Adrenal gland (tissue), 19 donors: ENCODE measurements at places on chromosomes 6 and 20. TPM values are rescaled to one million over a fixed set of nuclear protein-coding genes. Genes with fewer than 3 reads are reported as not detected.

- H3K4me1 ChIP-seq = no peaks in the 10 kb centered on the region
- H3K27ac ChIP-seq = no peak overlapping the region
- no peak overlapping the region for H3K4me3 ChIP-seq
- H3K27me3 ChIP-seq = no peaks in the 10 kb centered on the region
- H3K36me3 ChIP-seq = peaks cover 51% of the 10 kb centered on the region
- DNase-seq = no peak
Observed at GRCh38 chr20:62277253-62277652, 25.5 kb upstream of the ADRM1 start.

DNA sequence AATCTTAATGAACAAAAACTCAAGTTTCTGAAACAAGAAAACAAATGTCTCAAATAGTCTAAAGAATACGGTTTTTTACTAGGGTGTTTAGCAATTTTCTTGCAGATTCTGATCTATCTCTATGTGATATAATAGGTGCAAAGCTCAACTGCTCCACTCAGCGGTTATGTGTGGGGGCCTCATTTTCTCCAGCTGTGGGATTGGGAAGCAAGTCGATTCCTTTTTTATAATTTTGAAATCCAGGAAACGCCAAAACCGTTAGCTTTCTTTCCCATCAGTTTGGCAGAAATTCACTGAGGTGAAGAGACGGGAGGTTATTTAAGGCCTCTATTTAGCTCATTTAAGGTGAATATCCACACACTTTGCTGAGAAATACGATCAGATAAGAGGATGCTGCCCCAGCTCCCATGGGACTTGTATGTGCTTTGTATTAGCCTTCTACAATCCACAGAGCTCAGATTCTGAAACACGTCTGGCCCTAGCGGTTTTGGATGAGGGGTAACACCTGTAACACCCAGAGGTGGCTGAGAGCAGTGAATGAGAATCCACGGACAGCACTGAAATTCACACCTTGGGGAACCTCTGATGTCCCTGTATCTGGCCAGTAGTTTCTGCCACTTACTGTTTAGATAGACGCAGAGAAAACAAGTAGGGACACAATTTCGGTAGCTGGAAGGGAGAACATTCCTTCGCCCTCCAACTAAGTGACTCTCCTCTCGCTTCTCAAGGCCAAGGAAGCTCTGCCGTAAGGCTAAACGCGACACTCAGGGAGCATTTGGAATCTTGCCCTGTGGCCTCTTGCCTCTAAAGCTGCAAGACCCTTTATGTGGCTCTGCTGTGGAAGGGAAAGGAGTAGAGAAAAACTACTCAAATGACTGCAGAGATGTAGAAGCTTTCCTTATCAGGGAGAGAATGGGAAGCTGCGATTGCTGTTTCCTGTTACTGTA lies 6.5 kb upstream of the BCAS4 start:
- DNase-seq = peak; percentile 64
- peaks cover 3% of the 10 kb centered on the region for H3K4me1 ChIP-seq
- no peaks in the 10 kb centered on the region for H3K27me3 ChIP-seq
- no peak overlapping the region for H3K4me3 ChIP-seq

DNA sequence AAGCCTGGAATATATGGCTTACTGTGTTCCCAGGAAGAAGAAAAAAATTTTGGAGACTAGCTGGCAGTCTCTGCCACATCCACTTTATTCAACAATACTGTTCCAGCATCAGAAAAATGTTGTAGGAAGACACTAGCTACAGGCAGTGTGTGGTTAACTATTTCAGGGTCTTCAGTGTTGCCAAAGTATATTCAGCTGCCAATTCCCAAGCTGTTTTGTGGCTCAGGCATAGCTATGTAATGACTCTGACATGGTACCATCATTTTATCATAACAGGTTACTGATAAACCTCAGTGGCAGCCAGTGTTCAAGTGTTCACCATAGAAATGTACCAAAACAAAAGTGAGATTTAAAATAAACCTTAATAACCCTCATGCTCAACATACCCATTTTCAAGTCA lies 503.1 kb downstream of the ADGRB3 start:
- no peaks in the 10 kb centered on the region for H3K27me3 ChIP-seq
- H3K4me1 ChIP-seq = no peaks in the 10 kb centered on the region
- H3K27ac ChIP-seq = no peak overlapping the region
- H3K4me3 ChIP-seq = no peak overlapping the region

DNA sequence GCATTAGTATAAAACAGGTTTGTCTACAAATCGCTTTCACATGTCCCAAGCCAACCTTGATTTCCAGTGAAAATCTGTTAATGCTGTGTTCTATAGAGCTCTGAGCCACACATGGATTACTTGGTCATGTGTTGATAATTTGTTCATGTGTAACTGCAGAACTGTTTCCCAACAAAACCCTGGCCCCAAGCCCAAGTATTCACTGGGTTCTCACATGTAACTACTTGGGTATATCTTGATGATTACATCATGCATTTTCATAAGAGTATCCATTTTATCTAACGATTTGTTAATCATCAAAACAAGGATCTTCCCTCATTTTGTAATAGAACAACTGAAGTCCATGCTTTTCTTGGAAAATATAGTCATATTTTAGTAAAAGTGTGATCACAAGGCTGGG lies 657.6 kb downstream of the PRKN start:
- no peak for DNase-seq
- H3K4me3 ChIP-seq = no peak overlapping the region

GRCh38 chr20:41696428-41696827 lies 78.3 kb upstream of the CHD6 start:
- peaks cover 8% of the 10 kb centered on the region for H3K4me1 ChIP-seq
- DNase-seq = peak; percentile 51
- no peaks in the 10 kb centered on the region for H3K36me3 ChIP-seq
- no peaks in the 10 kb centered on the region for H3K27me3 ChIP-seq
- H3K27ac ChIP-seq = peak overlapping the region; percentile 82
- H3K4me3 ChIP-seq = no peak overlapping the region

DNA sequence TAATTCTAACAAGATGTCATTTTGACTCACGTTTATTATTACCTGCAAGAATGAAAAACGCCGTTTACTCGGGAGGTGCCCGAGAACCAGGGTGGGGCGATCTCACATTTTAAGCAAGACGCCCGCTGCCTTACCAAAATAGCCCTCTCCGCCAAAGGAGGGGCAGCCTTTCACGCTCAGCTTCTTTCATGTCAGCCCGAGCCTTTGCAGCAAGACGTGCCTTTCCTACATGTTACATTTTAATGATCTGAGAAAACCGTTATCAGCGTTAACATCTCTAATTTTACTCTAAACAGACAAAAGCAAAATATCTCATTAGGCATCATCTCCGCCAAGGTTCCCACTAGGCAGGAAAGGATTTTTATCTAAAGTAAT lies 2.0 kb downstream of the BACH2 start:
- peaks cover 5% of the 10 kb centered on the region for H3K27me3 ChIP-seq
- H3K4me1 ChIP-seq = peaks cover 12% of the 10 kb centered on the region
- no peaks in the 10 kb centered on the region for H3K36me3 ChIP-seq
- no peak for DNase-seq

DNA sequence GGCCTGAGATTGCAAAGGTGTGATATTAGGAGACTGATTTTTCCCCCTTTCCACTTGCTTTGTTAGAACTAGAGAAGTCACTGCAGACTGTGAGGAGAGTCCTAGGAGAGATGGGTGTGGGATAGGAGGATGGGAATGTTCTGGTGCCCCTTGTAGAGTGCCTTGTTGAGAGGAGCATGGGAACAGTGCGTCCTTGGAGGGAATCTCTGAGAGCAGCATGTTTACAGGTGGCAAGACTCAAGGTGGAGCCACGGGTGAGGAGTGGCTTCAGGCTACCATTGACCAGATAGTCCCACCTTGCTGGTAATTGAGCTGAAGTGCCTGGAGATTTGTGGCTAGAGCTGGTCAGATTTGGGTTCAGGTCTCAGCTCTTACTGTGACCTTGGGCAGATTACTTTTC lies 6.0 kb downstream of the PLCG1 start:
- no peak for DNase-seq
- H3K4me1 ChIP-seq = peaks cover 8% of the 10 kb centered on the region
- no peaks in the 10 kb centered on the region for H3K36me3 ChIP-seq
- H3K27me3 ChIP-seq = no peaks in the 10 kb centered on the region
- no peak overlapping the region for H3K4me3 ChIP-seq

DNA sequence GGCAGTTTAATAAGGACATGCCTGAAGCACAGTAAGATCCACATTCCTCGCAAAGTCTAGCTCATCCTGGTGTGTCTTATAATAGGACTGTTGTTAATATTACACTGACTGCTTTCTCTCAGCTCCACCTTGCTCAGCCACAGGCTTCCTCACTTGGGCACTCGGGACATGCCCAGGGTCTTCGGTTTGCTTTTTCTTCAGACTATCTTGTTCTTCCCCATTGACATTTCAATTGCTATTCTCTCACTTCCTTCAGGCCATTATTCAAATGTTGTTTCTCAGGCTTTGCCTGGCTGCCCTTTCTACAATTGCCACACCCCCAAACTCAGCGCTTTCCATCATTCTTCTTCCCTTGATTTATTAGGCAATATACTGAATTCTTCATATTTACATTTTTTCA lies 274.8 kb upstream of the RGS17 start:
- H3K4me3 ChIP-seq = no peak overlapping the region
- H3K27ac ChIP-seq = no peak overlapping the region
- no peaks in the 10 kb centered on the region for H3K36me3 ChIP-seq
- no peaks in the 10 kb centered on the region for H3K27me3 ChIP-seq
- H3K4me1 ChIP-seq = no peaks in the 10 kb centered on the region

DNA sequence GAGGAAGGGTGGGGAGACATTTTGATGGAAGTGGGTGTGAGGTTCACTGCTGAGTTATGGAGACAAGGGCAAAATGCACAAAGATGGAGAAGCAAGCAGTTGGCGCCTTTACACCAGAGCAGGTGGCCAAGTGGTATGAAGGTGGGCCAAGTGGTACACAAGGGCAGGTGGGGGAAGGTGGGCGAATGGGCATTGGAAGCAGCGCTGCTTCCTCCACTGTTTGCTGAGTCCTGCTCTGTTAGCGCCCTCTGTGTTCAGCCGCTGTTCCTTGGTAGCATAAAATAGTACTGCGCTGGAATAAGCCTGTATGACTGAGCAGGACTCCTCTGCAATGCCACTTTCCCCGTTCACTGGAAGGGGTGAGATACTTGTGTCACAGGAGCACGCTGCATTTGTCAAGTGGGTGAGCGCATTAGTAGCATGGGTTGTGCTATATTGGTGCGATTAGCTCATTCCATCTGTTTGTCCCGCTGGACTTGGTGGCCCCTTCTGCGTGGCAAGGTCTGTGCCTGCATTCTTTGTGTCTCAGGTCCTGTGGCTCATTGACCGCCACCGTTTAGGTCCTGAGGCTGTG lies 116.4 kb downstream of the TOX2 start:
- no peak overlapping the region for H3K27ac ChIP-seq
- peak; percentile 31 for DNase-seq
- H3K4me1 ChIP-seq = no peaks in the 10 kb centered on the region
- H3K36me3 ChIP-seq = no peaks in the 10 kb centered on the region

DNA sequence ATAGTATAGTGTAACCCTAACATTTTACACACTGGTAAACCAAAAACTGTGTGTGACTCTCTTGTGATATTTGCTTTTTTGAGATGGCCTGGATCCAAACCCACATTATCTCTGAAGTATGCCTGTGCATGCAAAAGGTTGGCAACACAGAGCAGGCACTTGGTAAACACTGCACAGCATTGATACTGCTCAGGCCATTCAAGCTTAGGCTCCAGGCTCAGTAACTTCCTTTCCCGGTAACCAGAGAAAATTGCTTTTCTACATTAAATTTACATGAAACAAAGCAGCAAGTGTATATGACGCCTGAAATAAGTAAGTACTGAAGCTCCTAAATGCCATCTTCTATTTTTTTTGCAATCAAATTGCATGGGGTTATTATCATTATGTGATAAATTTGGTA lies 205.7 kb downstream of the EPM2A start:
- no peak for DNase-seq
- no peak overlapping the region for H3K27ac ChIP-seq
- H3K36me3 ChIP-seq = no peaks in the 10 kb centered on the region
- H3K4me3 ChIP-seq = no peak overlapping the region

DNA sequence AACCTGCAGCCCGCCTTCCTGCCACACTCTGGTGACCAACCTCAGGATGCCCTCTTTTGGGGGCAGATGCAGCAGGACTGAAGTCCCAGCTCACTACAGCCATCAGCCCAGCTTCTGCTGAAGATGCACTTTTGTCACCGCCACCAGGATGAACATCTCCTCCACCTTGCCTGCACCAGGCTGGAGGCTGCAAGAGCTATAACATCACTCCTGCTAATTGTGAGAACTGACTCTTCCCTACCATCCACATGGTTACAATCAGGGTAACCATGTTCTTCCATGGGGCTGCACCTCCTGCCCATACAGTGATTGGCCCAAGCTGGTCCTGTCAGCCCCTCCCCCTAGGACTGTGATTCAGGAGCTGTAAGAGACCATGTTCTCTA lies 2.0 kb upstream of the ACTL10 start:
- peaks cover 18% of the 10 kb centered on the region for H3K36me3 ChIP-seq
- peaks cover 27% of the 10 kb centered on the region for H3K4me1 ChIP-seq
- H3K27me3 ChIP-seq = no peaks in the 10 kb centered on the region

GRCh38 chr6:22294301-22294700 lies 2.5 kb downstream of the PRL start:
- no peaks in the 10 kb centered on the region for H3K36me3 ChIP-seq
- H3K27me3 ChIP-seq = no peaks in the 10 kb centered on the region

DNA sequence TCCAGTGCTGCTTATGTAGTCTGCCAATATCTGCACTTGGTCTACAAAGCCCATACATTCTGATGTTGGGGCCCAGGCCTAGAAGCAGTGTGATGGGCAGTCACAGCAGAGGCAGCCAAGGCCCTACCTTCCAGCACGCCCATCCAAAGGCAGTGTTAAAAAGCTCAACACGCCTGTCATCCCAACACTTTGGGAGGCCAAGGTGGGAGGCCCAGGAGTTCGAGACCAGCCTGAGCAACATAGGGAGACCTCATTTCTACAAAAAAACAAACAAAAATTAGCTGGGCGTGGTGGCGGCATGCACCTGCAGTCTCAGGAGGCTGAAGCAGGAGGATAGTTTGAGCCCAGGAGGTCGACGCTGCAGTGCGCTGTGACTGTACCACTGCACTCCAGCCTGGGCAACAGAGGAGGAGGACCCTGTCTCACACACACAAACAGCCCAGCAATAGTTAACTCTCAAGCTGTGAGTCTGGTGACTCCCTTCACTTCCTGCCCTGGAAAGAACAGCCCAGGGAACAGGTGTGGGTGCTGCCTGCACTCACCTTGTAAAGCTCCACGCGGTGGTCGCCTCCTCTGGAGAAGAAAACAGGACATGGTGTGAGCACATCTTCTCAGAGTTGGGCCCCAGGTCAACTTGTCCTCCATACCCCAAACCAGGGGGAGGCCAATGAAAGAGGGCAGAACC lies 68.8 kb downstream of the PYGB start:
- H3K4me3 ChIP-seq = no peak overlapping the region
- H3K36me3 ChIP-seq = no peaks in the 10 kb centered on the region
- H3K4me1 ChIP-seq = peaks cover 7% of the 10 kb centered on the region

The NOX3 gene
- not detected for total RNA-seq

The CYP39A1 gene
- total RNA-seq = 4.6 TPM

The RPP40 gene
- total RNA-seq = 36.5 TPM

The CTSZ gene
- 262 TPM for total RNA-seq

The ECT2L gene
- 0.06 TPM for total RNA-seq

The MRPS26 gene
- 141 TPM for total RNA-seq

The MEI4 gene
- 0.51 TPM for total RNA-seq
